HT1080 (cell line): ENCODE measurements at places on chromosomes 7 and 10. TPM values are rescaled to one million over a fixed set of nuclear protein-coding genes. Genes with fewer than 3 reads are reported as not detected.

The EN2 gene
- total RNA-seq, result not detected in 2 replicates

The NODAL gene
- 0.37 TPM in 1 of 2 replicates, not detected in the other for total RNA-seq

The GATA3 gene
- 0.68 and 1.2 TPM in 2 replicates for total RNA-seq

The HOXA4 gene
- total RNA-seq, result 1.3 and 1.6 TPM in 2 replicates

The MCM10 gene
- 49.7 and 51.6 TPM in 2 replicates for total RNA-seq

The CCDC201 gene
- not detected in 2 replicates for total RNA-seq

The PTPN20 gene
- total RNA-seq, result not detected in 2 replicates

The DRGX gene
- not detected in 2 replicates for total RNA-seq

The SCART1 gene
- total RNA-seq, result 0.80 and 1.3 TPM in 2 replicates

The STEAP4 gene
- total RNA-seq, result not detected in 2 replicates

The CABCOCO1 gene
- not detected in 2 replicates for total RNA-seq

The KCND2 gene
- total RNA-seq, result not detected in 2 replicates

The OR6V1 gene
- not detected in 2 replicates for total RNA-seq

The PAX4 gene
- not detected in 2 replicates for total RNA-seq

The RAB18 gene
- total RNA-seq, result 24.6 and 40.2 TPM in 2 replicates

The INHBA gene
- 1.1 and 1.7 TPM in 2 replicates for total RNA-seq

The SLC25A28 gene
- total RNA-seq, result 15.0 and 19.2 TPM in 2 replicates

The BICC1 gene
- 7.9 and 8.7 TPM in 2 replicates for total RNA-seq

The OR2A12 gene
- not detected in 2 replicates for total RNA-seq

The GTF2IRD1 gene
- total RNA-seq, result 10.5 and 14.0 TPM in 2 replicates

The FAS gene
- 26.6 and 29.9 TPM in 2 replicates for total RNA-seq

The SPDYE11 gene
- not detected in 2 replicates for total RNA-seq

The THSD7A gene
- total RNA-seq, result not detected in 2 replicates

The NPSR1 gene
- total RNA-seq, result not detected in 2 replicates

The PRR15 gene
- total RNA-seq, result not detected in 2 replicates

The FOXI2 gene
- not detected in 2 replicates for total RNA-seq

The SFRP5 gene
- total RNA-seq, result not detected in 2 replicates

The RASSF4 gene
- total RNA-seq, result 6.6 and 7.8 TPM in 2 replicates

The PIK3CG gene
- 1.9 and 2.1 TPM in 2 replicates for total RNA-seq

The CYP3A5 gene
- 0.18 and 0.57 TPM in 2 replicates for total RNA-seq

The LRGUK gene
- total RNA-seq, result not detected in 2 replicates

The SPDYE16 gene
- not detected in 2 replicates for total RNA-seq

The RBP3 gene
- not detected in 2 replicates for total RNA-seq

The ANKRD61 gene
- 0.18 and 0.37 TPM in 2 replicates for total RNA-seq

The ZNF467 gene
- 1.7 and 2.4 TPM in 2 replicates for total RNA-seq

The EIF4H gene
- total RNA-seq, result 333 and 408 TPM in 2 replicates

The TYW1B gene
- total RNA-seq, result 1.7 TPM in 2 replicates

The ZNF25 gene
- 2.6 and 2.8 TPM in 2 replicates for total RNA-seq

The SCIN gene
- total RNA-seq, result 0.03 TPM in 1 of 2 replicates, not detected in the other

The PCDH15 gene
- total RNA-seq, result 0.14 TPM in 1 of 2 replicates, not detected in the other

The OR9A4 gene
- not detected in 2 replicates for total RNA-seq

The SPDYE2B gene
- total RNA-seq, result not detected in 2 replicates

The GNG11 gene
- 17.6 and 22.9 TPM in 2 replicates for total RNA-seq

The MMRN2 gene
- total RNA-seq, result 1.9 and 2.6 TPM in 2 replicates

The FOXP2 gene
- total RNA-seq, result 0.37 and 0.74 TPM in 2 replicates

The GIMAP7 gene
- total RNA-seq, result not detected in 2 replicates

The ITIH5 gene
- not detected in 2 replicates for total RNA-seq

The TMEM236 gene
- 0.02 TPM in 1 of 2 replicates, not detected in the other for total RNA-seq

The GIMAP5 gene
- total RNA-seq, result 0.97 and 1.2 TPM in 2 replicates

The CHST15 gene
- total RNA-seq, result 10.9 and 19.2 TPM in 2 replicates

The TAS2R4 gene
- total RNA-seq, result 0.14 and 0.63 TPM in 2 replicates

The PAPOLB gene
- total RNA-seq, result not detected in 2 replicates
